Activated T-cell treated with anti-CD3 and anti-CD28 coated beads, Interleukin-2, amount 50 U/mL, for 72 hours (primary cell): ENCODE measurements at places on chromosomes 13 and 19. TPM values are rescaled to one million over a fixed set of nuclear protein-coding genes. Genes with fewer than 3 reads are reported as not detected.
A peak's percentile ranks its signal among the peaks of the same experiment; 100 is the strongest.

DNA sequence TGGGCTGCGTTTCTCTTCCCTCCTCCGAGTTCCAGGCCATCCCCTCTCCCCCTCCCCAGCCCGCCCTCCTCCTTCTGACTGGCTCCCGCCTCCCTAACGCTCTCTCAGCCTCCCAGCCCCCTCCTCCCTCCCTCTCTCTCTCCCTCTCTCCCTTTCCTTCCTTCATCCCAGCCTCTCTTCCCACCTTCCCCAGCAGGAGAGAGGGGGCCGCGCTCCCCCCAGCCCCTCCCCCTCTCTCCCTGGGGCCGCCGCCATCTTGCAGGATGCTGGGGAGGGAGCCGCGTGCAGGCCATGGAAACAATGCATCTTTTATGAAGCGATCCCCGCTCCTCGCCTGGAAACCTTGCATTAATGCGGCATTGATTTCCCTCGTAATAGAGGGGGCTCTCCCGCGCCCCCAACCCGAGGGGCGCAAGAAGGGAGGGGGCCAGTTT, 42.6 kb upstream of the ADGRL1 start:
- peak overlapping the region; percentile 60 for H3K4me3 ChIP-seq
- H3K4me1 ChIP-seq, result peaks cover under 1% of the 10 kb centered on the region
- no peaks in the 10 kb centered on the region for H3K27me3 ChIP-seq
- H3K36me3 ChIP-seq, result no peaks in the 10 kb centered on the region
- peak; percentile 37 for DNase-seq
- H3K27ac ChIP-seq, result peak overlapping the region; percentile 60

GRCh38 chr19:46784262-46785053, 3.9 kb downstream of the SLC1A5 start:
- peaks cover 48% of the 10 kb centered on the region for H3K4me1 ChIP-seq
- peak; percentile 87 for DNase-seq
- peak overlapping the region; percentile 87 for H3K4me3 ChIP-seq
- H3K36me3 ChIP-seq, result peaks cover 65% of the 10 kb centered on the region
- peak overlapping the region; percentile 97 for H3K27ac ChIP-seq

- no peaks in the 10 kb centered on the region for H3K4me1 ChIP-seq
- H3K27ac ChIP-seq, result no peak overlapping the region
- H3K4me3 ChIP-seq, result no peak overlapping the region
- no peak for DNase-seq
Measured at GRCh38 chr19:468587-469256, 7.9 kb upstream of the SHC2 start.

DNA sequence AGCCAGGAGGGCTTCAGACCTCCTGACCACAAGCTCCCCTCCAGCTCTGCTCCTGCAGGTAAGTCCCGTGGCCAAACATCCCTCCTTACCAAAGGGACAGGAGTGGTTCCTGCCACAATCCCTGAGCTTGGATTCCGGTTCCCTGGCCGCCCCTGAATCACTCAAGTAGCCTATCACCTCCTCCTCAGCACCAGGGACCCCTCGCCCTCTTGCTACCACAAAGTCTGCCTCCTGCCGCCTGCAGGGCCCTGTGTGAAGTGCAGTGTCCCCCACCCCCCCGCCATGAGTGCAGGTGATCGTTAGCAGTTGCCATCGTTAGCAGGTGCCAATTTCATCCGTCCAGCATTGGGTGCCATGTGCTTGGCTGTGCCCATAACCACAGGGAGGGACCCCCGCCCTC, 40.8 kb upstream of the RANBP3 start:
- H3K4me1 ChIP-seq, result peaks cover 17% of the 10 kb centered on the region
- H3K4me3 ChIP-seq, result no peak overlapping the region
- no peaks in the 10 kb centered on the region for H3K36me3 ChIP-seq
- H3K27me3 ChIP-seq, result no peaks in the 10 kb centered on the region
- DNase-seq, result no peak
- no peak overlapping the region for H3K27ac ChIP-seq

- no peak overlapping the region for H3K27ac ChIP-seq
- no peak overlapping the region for H3K4me3 ChIP-seq
- no peaks in the 10 kb centered on the region for H3K36me3 ChIP-seq
- H3K27me3 ChIP-seq, result peaks cover 62% of the 10 kb centered on the region
Measured at GRCh38 chr13:30908416-30908980, 2.4 kb downstream of the MEDAG start.

Gene CAB39L
- total RNA-seq, result 10.0 TPM

Gene TSKS
- 2.4 TPM for total RNA-seq

Gene MAMSTR
- 0.89 TPM for total RNA-seq
